ENCODE measurements at places on chromosomes 16 and 17. TPM values are rescaled to one million over a fixed set of nuclear protein-coding genes. Genes with fewer than 3 reads are reported as not detected.

EPX gene
- polyA plus RNA-seq, result not detected

NOL11 gene
- polyA plus RNA-seq, result 19.9 TPM

ZC3H7A gene
- polyA plus RNA-seq, result 53.9 TPM

RAMP2 gene
- polyA plus RNA-seq, result 1.6 TPM

TPSG1 gene
- not detected for polyA plus RNA-seq

TMEM114 gene
- polyA plus RNA-seq, result not detected

DNA sequence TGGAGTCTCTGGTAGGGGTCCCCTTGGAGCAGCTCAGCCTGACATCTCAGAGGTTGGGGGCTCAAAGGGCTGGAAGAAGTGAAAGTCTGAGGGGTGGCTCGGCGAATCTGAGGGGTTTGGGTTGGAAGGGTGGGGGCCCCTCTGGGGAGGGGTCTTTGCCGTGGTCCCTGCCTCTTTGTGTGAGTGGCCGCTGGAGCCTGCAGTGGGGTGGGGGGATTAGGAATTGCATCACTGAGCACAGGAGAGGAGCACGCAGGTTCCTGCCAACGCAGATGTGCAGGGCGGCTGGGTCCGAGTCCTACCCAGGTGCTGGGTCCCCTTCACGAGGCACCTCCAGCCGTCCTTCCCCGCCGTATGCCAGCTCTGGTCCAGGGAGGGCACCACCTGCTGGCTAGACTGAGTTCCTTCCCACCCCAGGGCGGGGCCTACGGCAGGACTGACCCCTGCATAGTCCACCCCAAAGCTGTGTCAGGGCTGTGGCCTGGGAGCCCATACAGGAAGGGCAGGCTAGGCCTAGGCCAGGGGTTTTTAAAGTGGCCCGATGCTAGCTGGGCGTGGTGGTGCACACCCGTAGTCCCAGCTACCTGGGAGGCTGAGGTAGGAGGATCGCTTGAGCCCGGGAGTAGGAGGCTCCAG, 9.9 kb downstream of the FMNL1 start:
- DNase-seq, result no peak

- no peak for DNase-seq
Observed at GRCh38 chr17:5800646-5801045, 216.3 kb upstream of the NLRP1 start.

DNA sequence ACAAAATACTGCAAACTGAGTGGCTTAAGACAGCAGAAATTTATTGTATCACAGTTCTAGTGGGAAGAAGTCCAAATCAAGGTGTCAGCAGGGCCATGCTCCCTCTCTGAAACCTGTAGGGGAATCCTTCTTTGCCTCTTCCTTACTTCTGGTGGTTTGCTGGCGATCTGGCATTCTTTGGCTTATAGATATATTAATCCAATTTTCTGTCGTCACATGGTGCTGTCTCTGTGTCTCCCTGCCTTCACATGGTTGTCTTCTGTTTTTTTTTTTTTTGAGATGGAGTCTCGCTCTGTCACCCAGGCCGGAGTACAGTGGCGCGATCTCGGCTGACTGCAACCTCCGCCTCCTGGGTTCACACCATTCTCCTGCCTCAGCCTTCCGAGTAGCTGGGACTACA, 6.8 kb upstream of the AKAP1 start:
- DNase-seq, result no peak

- DNase-seq, result no peak
Observed at GRCh38 chr17:27324771-27325339, 30.9 kb downstream of the WSB1 start.

GRCh38 chr17:81460856-81461460, 51.6 kb downstream of the ACTG1 start:
- no peak for DNase-seq

- peak; percentile 37 for DNase-seq
Observed at GRCh38 chr17:82300707-82301270, 16.6 kb downstream of the CD7 start.

- no peak for DNase-seq
Observed at GRCh38 chr16:87667946-87668345, 65.6 kb downstream of the JPH3 start.

GRCh38 chr17:3896108-3896967, 3.5 kb upstream of the CAMKK1 start:
- DNase-seq, result no peak

GRCh38 chr16:31071861-31072260, 2.2 kb downstream of the ZNF668 start:
- DNase-seq, result peak; percentile 94

DNA sequence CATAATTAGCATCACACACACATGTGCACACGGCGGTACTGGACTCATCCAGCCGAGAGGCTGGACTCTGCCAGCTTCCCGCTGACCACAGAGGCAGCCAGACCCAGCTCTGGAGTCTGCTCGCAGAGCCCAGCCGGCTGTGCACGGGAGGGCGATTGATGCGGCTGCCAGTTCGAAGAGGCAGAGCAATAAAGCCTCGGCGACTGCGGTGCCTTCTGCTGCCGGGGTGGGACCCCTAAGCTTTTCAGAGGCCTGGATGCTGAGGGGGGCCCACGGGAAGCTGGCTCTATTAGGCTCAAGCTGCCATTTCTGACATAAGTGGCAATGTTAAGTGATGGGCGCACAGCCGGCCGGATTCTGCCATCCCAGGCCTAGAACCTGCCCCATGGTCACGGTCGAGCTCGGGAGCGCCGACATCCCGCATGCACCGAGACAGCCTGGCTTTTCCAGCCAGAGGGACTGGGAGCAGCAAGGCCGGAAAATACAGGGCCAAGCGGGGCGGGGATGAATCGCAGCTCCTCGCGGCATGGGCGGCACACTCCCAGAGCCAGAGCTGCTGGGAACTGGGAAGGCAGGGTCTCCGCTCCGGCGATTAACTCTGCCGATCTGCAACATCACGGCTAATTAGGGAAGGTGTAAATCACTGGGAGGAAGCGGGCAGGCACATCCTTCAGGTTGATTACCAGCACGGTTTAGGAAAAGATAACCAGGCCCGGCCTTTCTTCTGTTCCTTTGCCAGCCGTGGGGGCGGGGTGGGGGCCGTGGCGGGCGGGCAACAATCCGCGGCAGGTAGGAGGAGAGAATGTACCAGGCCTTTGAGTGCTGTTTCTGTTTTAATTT, 57.7 kb downstream of the TBC1D16 start:
- no peak for DNase-seq
